GM23248 (cell line): ENCODE measurements at places on chromosomes 7 and 10. TPM values are rescaled to one million over a fixed set of nuclear protein-coding genes. Genes with fewer than 3 reads are reported as not detected.

HKDC1 gene
- 0.33 and 0.34 TPM in 2 replicates for polyA plus RNA-seq

ZNF485 gene
- 1.7 and 1.9 TPM in 2 replicates for polyA plus RNA-seq

OR2A5 gene
- not detected in 2 replicates for polyA plus RNA-seq

UNCX gene
- not detected in 2 replicates for polyA plus RNA-seq

CASTOR2 gene
- polyA plus RNA-seq: 0.70 and 2.9 TPM in 2 replicates

LHPP gene
- 22.4 and 22.9 TPM in 2 replicates for polyA plus RNA-seq

ITPRID1 gene
- not detected in 2 replicates for polyA plus RNA-seq

GRCh38 chr7:23470330-23471105 is at the start of gene IGF2BP3:
IGF2BP3 (minus strand) TSS chr7:23470491; CDS start chr7:23470110, 381 bp downstream.
- peak; percentile 92 for DNase-seq

GRCh38 chr10:21173802-21174714 is 276.9 kb upstream of the NEBL start:
- DNase-seq: peak; percentile 32

GRCh38 chr10:90530521-90530920 is 327.3 kb downstream of the HTR7 start:
- no peak for DNase-seq

GRCh38 chr10:34959786-34960185 is 130.4 kb downstream of the CUL2 start:
- DNase-seq: no peak

DNA sequence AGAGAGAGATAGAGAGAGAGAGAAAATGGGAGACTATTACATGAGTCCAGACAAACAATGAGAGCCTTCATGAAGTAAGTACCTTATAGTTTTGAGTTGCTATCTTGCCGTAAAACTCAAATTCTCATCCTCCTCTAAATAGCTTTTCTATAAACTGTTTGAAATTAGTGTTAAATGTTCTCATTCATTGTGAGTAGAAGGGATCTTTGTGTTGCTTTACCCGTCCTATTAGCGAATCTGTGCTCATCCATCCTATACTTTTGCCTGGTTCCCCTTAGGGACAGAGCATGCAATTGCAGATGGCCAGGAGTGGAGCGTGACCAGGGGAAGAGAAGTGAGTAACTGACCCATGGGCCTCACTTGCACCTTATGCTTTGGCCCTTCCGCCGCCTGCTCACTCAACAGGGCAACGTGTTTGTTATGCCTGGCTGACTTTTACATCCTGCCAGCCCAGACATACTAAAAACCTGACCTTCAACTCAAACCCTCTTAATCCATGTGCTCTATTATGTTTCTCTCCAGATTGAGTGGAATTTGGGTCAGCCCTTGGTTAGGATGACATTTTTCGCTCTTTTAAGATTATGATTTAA is 244.2 kb upstream of the YAE1 start:
- no peak for DNase-seq

DNA sequence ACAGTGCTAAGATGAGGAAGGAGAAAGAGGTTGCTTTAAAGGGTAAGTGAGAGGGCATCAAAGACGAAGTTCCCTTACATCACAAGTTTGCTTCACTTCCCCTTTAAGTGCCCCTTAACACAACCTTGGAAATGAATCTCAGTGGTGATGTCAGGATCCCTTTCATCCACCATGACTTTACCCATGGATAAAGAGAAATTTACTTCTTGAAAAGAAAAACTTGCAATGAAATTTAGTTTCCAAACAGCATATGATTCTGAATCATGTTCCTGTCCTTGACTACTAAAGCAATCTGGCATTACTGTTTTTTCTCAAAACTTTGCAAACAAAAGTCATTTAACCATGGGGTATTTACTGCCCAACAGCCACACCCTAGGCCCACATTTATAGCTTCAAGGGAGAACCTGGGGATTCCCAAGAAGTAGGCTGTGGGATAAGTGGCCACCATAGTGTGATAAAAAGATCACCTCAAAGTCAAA is 135.9 kb downstream of the ITGB8 start:
- DNase-seq: no peak

DNA sequence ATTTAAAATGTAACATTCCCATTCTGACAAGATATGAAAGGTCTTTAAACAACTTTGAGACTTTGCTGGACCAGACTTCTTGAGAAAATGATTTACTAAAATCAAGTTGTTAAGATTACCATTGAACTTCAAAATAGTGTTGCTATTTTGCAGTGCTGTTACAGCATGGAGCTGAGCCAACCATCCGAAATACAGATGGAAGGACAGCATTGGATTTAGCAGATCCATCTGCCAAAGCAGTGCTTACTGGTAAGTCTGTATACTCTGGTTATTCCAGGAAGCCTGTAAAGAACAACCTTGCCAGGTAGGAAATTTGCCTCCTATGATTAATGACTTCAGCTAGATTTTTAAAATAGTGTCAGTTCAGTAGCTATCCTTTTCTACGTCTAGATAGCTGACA is 18.8 kb downstream of the TNKS2 start:
- no peak for DNase-seq

DNA sequence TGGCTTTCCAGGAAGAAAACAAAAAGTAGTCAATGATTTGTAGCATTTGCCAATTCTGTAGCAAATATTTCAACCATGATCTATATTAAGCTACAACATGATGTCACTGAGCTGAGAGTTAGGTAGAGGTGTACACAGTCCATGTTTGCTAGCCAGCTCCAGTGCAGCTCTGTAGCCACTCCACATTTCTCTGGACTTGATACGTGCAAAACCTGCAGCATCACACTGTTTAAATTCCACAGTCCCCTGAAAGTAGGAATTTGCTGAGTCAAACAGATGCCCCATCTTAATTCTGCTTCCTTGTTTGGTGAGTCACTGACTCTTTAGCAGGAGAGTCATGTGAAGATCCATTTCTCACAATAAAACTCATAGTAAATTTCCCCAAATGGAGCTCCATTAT is 89.8 kb upstream of the LRRTM3 start:
- DNase-seq: peak; percentile 23

DNA sequence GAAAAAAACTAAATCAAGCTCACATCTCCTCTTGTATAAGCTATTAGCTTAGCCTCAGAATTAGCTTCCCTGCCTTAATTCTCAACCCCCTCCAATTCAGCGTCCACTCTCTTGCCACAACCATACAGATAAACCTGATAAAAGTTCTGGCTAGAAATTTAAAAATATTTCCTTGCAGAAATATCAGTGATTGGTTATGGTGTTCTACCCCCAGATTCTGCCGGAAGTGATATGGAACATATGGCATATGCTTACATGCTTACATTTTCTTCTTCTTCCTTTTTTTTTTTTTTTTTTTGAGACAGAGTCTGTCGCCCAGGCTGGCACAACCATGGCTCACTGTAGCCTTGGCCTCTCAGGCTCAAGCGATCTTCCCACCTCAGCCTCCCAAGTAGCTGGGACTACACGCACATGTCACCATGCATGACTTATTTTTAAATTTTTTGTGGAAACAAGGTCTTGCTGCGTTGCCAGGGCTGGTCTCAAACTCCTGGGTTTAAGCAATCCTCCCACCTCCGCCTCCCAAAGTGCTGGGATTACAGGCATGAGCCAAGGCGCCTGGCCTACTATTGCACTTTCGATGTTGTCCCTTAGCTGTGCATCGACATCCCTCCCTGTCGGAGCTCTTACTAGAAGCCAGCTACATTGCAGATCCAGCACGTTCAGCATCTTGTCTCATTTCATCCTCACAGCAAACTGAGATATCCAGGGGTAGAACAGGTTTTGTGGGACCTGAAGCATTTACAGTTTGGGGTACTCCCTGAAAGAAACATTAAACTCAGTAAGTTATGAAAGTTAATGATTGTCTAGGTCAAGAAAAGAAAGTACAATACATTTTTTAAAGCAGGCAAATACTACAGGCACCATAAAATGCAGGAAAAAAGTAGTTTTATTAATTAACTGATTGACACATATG is 205.6 kb upstream of the TCF7L2 start:
- no peak for DNase-seq

GRCh38 chr7:144786079-144786478 is 49.8 kb downstream of the TPK1 start:
- DNase-seq: no peak

GRCh38 chr7:112157072-112157471 is 49.1 kb downstream of the DOCK4 start:
- DNase-seq: peak; percentile 84

- DNase-seq: peak; percentile 67
Measured at GRCh38 chr10:129030996-129031843, 435.8 kb upstream of the MGMT start.

- DNase-seq: peak; percentile 92
Measured at GRCh38 chr10:30436191-30436611, 2.2 kb downstream of the MAP3K8 start.

GRCh38 chr7:87447116-87447635 is 28.3 kb downstream of the ABCB4 start:
- DNase-seq: peak; percentile 10

DNA sequence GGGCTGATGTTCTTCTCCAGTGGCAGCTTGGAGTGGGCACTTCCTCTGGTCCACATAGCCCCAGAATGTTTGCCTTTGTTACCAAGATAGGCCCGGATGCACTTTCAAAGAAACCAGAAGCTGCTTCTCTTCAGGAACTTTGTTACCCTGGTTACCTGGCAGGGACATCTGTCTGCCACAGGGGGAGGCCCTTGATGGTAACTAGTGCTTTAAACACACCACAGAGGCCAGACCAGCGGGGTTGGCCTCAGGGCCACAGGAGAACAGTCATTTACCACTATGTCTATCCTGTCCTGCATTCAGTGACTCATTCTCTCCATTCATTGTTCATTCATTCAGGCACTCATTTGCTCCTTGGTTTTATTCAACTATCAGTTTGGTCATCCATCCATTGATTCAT is 11.9 kb upstream of the PLEKHA1 start:
- DNase-seq: peak; percentile 59
